ENCODE measurements at places on chromosomes 6 and 20.

DNA sequence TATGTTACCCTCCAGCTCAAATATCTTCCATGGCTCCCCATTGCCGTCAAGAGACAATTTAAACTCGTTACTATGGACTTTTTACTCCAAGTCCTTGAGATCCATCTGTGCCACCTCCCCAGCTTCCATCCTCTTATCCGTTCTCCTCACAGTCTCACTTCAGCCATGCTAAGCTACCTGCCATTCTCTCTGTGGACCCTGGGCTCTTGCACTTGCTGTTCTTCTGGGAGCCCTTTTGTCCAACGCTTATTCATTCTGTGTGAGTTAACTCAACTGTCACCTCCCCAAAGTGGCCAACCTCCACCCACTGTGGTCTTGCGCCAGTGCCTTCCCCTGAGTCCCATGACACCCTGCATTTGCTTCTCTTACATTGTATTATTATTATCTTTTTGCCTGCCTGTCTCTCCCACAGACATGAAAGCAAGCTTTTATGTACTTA lies 132.4 kb downstream of the BCAS1 start:
- no peaks in the 10 kb centered on the region for H3K36me3 ChIP-seq
- H3K27ac ChIP-seq: no peak overlapping the region
- no peak overlapping the region for H3K4me3 ChIP-seq
- peaks cover 33% of the 10 kb centered on the region for H3K4me1 ChIP-seq

DNA sequence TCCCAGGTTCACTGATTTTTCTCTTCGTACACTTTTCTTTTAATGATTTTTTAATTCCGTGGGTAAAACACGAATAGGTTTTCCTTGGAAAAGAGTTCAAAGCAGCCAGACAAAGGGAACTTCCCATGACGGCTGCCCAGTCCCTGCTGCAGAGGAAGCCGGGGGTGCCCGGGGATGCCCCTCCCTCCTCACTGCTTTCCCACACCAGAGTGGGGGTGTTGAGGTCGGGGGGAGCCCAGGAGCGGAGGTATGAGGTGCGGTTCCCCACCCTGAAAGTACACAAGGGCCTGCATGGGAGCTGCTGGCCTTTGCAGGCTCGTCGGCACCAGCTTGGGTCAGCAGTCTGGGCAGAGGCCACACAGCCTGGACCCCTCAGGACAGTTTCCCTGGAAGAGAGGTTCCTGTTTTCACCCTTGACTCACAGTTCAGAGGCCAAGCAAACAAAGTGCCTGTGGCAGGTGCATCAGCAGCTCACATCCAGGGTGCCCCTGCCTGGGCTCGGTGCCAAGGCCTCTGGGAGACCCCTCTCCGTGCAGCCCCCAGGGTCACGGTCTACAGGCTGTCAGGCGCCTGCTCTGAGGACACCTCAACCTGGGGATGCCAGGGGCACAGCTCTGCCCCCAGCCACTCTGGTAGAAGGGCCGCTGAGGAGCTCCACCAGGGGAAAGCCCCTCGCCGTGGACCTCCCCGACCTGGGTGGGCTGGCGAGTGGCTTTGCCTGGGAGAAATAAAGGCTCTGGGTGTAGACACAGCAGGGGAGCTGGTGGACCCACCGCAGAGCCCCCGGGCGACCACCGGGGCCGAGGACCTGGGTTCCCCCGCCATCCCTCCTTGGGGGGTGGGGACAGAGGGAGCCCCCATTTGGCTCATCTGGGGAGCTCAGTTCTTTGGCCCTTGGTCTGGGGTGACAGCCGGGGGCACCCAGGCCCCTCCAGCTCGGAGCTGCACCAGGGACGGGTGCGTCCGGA lies 15.4 kb upstream of the CHRNA4 start:
- no peaks in the 10 kb centered on the region for H3K36me3 ChIP-seq
- H3K27ac ChIP-seq: no peak overlapping the region
- no peaks in the 10 kb centered on the region for H3K4me1 ChIP-seq
- H3K4me3 ChIP-seq: no peak overlapping the region
- no peaks in the 10 kb centered on the region for H3K27me3 ChIP-seq

DNA sequence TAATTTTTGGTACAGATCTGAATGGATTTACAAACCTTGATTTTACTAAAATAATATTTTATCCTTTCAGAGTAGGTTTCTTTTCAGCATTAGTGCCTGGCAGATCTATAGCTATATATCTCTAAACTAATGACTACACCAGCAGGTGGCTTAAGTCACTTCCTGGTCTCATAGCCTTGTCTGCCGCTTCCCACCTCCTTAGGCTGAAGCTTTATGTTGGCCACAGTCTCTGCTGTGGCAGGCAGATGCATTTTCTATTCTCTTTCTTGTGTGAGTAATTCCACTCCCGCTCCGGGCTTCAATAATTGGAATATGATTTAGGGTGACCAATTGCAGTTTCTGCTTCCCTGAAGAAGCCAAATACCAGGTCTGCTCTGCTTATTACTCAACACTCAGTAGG lies 226.8 kb upstream of the HS3ST5 start:
- H3K4me3 ChIP-seq: no peak overlapping the region
- no peaks in the 10 kb centered on the region for H3K27me3 ChIP-seq
- DNase-seq: no peak
- H3K27ac ChIP-seq: no peak overlapping the region
- H3K36me3 ChIP-seq: no peaks in the 10 kb centered on the region
- no peaks in the 10 kb centered on the region for H3K4me1 ChIP-seq

- peaks cover under 1% of the 10 kb centered on the region for H3K27me3 ChIP-seq
- H3K27ac ChIP-seq: no peak overlapping the region
- H3K4me3 ChIP-seq: no peak overlapping the region
- H3K36me3 ChIP-seq: no peaks in the 10 kb centered on the region
These were observed 7.9 kb upstream of the BHLHE23 start for GRCh38 chr20:63014710-63015109.

DNA sequence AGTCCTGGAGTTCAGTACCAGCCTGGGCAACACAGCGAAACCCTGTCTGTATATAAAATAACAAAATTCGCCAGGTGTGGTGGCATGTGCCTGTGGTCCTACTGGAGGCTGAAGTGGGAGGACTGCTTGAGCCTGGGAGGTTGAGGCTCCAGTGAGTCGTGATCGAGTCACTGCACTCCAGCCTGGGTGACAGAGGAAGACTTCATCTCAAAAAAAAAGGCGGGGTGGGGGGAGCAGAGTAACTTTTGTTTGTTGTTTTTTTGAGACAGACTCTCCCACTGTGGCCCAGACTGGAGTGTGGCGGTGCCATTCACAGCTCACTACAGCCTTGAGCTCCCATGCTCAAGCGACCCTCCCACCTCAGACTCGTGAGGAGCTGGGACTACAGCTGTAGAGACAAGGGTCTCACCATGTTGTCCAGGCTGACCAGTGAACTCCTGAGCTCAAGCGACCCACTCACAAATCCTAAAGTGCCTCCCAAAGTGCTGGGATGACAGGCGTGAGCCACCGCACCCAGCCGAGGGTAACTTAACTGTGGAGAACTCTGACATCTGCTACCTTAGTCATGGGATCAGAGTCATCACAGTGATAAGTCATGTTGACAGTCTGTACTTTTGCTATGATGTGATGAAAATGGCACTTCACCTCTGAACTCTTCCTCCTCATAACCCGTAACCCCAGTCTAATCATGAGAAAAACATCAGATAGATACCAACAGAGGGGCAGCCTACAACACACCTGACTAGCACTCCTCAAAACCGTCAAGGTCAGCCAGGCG lies 16.5 kb downstream of the PEDS1 start:
- no peaks in the 10 kb centered on the region for H3K4me1 ChIP-seq
- peaks cover 41% of the 10 kb centered on the region for H3K36me3 ChIP-seq
- DNase-seq: no peak
- no peaks in the 10 kb centered on the region for H3K27me3 ChIP-seq
- no peak overlapping the region for H3K27ac ChIP-seq

GRCh38 chr6:56757588-56757984 lies 114.9 kb upstream of the DST start:
- no peak overlapping the region for H3K4me3 ChIP-seq
- H3K4me1 ChIP-seq: no peaks in the 10 kb centered on the region
- no peaks in the 10 kb centered on the region for H3K36me3 ChIP-seq
- no peaks in the 10 kb centered on the region for H3K27me3 ChIP-seq
- no peak for DNase-seq

DNA sequence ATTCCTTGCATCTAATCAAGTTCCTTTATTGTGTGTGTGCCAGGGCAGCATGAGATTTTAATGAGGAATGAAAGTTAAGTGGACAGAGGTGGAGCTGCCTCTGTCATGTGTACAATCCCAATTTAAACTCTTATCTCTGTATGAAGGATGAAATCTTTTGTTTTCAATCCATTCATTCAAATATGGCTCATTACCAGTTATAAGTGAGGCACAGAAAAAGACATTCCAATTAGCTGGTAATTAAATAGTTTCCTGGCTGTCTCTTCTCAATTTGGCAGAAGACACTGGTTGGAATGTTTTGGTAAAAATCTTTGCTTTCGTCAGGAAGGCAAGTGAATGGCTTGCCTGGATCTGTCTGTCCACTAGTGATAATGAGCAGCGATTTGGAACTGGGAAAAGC lies 46.4 kb downstream of the CLVS2 start:
- no peak overlapping the region for H3K27ac ChIP-seq
- no peaks in the 10 kb centered on the region for H3K27me3 ChIP-seq
- no peaks in the 10 kb centered on the region for H3K36me3 ChIP-seq
- no peaks in the 10 kb centered on the region for H3K4me1 ChIP-seq
- DNase-seq: no peak
- H3K4me3 ChIP-seq: no peak overlapping the region

GRCh38 chr20:34382174-34382573 lies 19.1 kb downstream of the ITCH start:
- H3K27ac ChIP-seq: no peak overlapping the region
- no peak for DNase-seq
- no peak overlapping the region for H3K4me3 ChIP-seq
- peaks cover 7% of the 10 kb centered on the region for H3K4me1 ChIP-seq
- peaks cover 4% of the 10 kb centered on the region for H3K36me3 ChIP-seq
- no peaks in the 10 kb centered on the region for H3K27me3 ChIP-seq

DNA sequence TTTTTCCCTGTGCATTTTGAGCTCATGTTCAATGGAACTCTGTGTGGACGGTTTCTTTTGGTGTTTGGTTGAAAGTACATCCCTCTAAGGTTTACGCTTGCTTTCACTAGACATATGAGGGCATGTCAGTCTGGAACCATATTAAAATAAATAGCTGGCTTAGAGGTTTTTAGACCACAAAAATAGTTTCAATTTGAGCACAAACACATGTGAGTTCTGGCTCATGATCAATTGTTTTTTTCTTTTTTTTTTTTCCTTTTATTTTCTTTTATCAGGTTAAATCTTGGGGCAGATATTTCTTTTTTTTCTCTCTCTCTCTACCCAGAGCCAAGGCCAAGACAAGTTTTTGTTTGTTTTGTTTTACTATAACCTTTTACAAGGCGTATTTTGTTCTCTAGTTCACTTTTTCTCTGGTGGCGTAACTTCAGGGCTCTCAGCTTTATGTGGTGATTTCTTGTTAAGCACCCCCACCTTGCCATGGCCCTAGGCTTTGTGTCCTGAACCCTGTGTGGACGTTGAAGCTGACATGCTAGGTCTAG lies 92.9 kb downstream of the SHLD1 start:
- H3K27me3 ChIP-seq: no peaks in the 10 kb centered on the region
- DNase-seq: no peak
- H3K4me3 ChIP-seq: no peak overlapping the region
- no peaks in the 10 kb centered on the region for H3K36me3 ChIP-seq

- H3K36me3 ChIP-seq: no peaks in the 10 kb centered on the region
- no peaks in the 10 kb centered on the region for H3K27me3 ChIP-seq
- H3K4me1 ChIP-seq: peaks cover 25% of the 10 kb centered on the region
These were observed 2.2 kb upstream of the FOXO3 start for GRCh38 chr6:108558372-108559096.

DNA sequence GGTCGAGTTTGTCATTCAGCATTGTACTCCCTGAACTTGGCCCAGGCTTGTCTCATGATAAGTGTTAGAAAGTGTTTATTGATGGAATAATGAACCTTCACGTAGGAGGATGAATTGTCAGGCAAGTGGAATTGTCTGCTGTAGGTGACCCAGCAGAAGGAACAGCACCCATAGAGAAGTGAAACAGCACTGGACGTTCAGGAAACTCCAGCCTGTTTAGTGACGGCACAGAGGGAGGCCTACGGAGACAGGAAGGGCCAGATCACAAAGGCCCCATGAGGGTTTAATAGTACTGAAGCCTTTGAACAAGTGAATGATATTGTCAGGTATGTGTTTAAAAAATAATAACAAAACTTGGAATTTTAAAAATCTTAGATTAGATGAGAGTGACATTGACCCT lies 2.9 kb downstream of the STX11 start:
- H3K27me3 ChIP-seq: no peaks in the 10 kb centered on the region
- no peaks in the 10 kb centered on the region for H3K36me3 ChIP-seq
- H3K4me1 ChIP-seq: peaks cover 41% of the 10 kb centered on the region
- DNase-seq: no peak

DNA sequence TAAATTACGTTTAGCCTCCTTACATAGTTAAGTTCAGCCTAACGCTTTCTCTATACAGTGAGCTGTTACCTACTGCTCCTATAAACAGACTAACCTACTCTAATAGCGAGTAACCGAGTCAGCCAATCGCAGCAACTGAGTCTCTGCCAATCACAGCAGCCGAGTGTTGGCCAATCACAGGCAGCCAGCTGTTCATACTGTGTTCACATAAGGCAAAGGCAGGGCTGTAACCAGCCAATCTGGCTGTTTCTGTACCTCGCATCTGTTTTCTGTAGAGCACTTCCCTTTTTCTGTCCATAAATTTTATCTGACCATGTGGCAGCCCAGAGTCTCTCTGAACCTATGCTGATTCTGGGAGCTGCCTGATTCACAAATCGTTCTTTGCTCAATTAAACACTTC lies 263.9 kb upstream of the JARID2 start:
- no peak overlapping the region for H3K27ac ChIP-seq
- H3K27me3 ChIP-seq: no peaks in the 10 kb centered on the region
- H3K36me3 ChIP-seq: no peaks in the 10 kb centered on the region
- no peak overlapping the region for H3K4me3 ChIP-seq
- H3K4me1 ChIP-seq: no peaks in the 10 kb centered on the region

DNA sequence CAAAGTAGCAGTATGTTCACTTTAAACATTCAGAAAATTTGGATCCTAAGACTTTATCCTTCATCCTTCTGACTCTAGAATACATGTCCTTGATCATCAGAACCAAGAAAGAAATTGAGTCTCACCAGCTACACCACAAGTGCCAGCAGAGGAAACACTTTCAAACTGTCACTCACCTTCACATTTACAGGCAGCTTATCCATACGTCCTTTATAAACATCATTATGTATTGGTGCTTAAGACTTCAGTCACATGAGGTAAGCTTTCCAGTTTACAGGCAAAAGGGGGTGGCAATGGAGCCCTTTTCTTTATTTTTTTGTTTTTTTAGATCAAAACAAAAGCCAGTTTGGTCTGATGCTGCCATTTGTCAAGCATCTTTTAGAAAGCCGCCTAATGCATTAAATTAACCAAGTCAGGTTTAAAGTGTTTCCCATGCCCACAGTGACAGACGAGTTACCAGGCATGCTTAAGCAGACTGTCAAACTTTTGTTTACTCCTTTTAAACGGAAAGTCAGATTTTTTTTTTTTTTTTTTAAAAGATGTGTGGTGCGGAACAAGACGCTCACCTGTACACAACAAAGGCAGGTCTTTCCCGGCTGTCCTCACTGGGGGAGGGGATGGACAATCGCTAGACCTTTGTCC lies 952 bp upstream of the BRPF3 start:
- H3K27me3 ChIP-seq: no peaks in the 10 kb centered on the region
- peak overlapping the region; percentile 58 for H3K4me3 ChIP-seq
- H3K4me1 ChIP-seq: peaks cover 28% of the 10 kb centered on the region
- DNase-seq: no peak
- H3K27ac ChIP-seq: peak overlapping the region; percentile 73

- DNase-seq: no peak
- no peak overlapping the region for H3K27ac ChIP-seq
- no peaks in the 10 kb centered on the region for H3K4me1 ChIP-seq
- H3K4me3 ChIP-seq: no peak overlapping the region
- no peaks in the 10 kb centered on the region for H3K36me3 ChIP-seq
- peaks cover 7% of the 10 kb centered on the region for H3K27me3 ChIP-seq
These were observed 213.8 kb downstream of the ERMARD start for GRCh38 chr6:169965239-169965638.

Data from CD4-positive, alpha-beta memory T cell (primary cell).